NCI-H2107 (cell line): ENCODE measurements at places on chromosomes 16 and 17.

DNA sequence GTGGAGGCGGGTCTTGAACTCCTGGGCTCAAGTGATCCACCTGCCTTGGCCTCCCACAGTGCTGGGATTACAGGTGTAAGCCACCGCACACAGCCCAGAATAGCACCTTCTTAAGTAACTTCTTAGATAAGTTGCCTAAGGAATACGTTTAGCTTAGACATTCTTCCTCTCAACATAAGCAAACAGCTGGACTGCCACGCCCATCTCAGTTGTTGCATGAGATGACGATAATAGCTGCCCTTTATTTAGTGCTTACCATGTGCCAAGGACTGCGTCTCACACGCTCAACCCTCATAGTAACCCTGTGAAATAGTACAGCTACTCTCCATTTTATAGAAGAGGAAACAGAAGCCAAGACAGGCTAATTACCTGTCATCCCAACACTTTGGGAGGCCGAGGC lies 11.8 kb downstream of the HASPIN start:
- no peak for DNase-seq

DNA sequence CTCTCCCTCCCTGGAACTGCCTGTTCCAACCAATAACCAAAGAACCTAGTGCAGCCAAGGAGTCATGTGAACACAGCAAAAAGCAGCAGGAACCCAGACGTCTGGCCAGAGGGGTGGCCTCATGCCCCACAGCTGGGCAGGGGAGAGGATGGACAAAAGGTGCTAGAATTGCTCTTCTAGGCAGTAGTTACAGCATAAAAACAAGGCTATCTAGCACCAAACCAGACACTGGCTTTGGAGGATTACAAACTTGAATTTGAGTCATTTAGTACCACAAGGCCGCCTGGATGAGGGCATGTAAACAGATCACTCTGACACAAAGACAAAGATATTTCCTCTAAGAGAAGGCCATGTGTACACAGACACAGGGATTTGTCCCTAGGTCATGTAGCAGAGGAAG lies 423.3 kb upstream of the MAF start:
- no peak for DNase-seq

DNA sequence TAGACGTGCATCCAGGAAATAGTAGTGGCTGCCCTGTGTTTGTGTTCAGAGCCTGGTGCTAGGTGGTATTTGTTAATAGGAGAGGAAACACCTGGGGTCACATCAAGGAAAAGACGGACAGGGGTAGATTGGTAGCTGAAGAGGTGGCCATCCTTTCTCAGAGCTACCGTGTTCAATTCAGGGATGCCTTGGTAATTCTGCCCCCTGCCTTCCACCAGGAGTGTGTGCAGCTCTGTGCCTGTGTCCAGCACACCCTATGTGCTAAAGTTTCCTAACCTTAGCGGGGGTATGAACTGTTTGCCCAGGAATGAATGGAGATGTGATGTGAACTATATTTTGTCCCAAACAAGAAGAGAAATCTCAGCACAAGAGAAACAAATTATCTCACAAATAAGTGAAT lies 174.1 kb upstream of the MPHOSPH6 start:
- peak; percentile 1 for DNase-seq

GRCh38 chr16:23031508-23032098 lies 117.6 kb downstream of the USP31 start:
- DNase-seq = no peak

DNA sequence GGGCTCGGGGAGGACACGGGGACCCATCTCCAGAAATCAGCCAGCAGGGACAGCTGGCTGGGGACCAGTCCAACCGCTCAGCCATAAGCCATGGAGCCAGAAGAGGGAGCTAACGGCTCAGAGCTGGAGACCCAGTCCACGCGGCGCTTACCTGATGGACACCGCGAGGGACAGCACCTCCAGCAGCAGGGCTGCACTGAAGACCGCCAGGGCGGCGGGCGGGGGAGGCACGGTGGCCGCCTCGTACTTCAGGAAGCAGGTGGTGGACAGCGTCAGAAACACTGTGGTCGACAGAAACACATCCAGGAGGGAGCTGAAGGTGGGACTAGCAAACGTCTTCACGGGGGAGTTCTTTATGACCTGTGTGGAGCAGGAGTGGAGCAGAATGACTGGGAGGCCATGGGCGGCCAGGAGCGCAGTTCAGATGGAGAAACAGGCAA lies 102.6 kb upstream of the CREBBP start:
- peak; percentile 35 for DNase-seq

GRCh38 chr16:13052431-13052830 lies 151.0 kb downstream of the SHISA9 start:
- no peak for DNase-seq

GRCh38 chr17:76720211-76720610 lies 6.2 kb downstream of the JMJD6 start:
- no peak for DNase-seq

GRCh38 chr17:75456417-75457046 lies at the start of gene TMEM94:
TMEM94 (plus strand) TSS chr17:75456635; CDS start chr17:75471906, 15,271 bp downstream.
- DNase-seq = peak; percentile 96

DNA sequence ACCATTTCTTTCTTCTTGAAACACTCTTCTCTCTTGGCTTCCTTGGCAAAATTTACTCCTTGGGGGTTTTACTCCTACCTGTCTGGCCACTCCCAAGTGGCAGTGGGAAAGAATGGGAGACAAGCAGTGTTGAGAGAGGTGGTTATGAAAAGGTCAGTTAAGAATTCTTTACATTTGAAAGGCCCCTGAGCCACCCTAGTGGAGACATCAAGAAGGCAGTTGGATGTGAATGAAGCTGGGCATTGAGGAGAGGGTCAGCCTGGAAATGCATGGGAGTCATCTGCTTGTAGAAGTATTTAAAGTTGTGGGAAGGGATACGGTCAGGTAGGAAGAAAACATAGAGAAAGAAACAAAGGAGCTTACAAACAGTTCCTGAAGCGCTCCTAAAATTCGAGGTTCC lies 42.3 kb upstream of the CCNF start:
- no peak for DNase-seq

- no peak for DNase-seq
Observed at GRCh38 chr16:84943620-84944019, 67.7 kb downstream of the ZDHHC7 start.

GRCh38 chr17:57405491-57406072 lies 149.3 kb downstream of the MSI2 start:
- DNase-seq = no peak

DNA sequence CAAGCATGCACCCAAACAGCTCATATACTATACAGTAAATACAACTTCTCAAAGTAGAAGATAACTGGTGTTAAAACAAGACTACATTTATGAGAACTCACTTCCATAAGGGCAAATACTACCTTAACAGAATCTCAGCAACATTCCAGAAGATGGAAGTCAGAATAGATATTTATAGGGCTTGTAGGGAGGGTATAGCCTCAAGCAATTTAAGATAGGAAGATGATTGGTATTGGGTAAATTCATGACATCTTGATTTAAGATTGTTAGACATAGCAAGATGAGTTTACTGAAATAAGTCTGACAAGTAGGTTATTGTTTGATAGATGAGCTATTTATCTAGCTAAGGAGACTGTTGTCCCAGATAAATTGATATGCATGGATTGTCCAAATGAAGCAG lies 250.2 kb downstream of the CDH13 start:
- no peak for DNase-seq

GRCh38 chr16:73206151-73206707 lies 158.3 kb upstream of the ZFHX3 start:
- DNase-seq = no peak

GRCh38 chr16:90004577-90004976 lies 14.7 kb downstream of the DBNDD1 start:
- DNase-seq = no peak

DNA sequence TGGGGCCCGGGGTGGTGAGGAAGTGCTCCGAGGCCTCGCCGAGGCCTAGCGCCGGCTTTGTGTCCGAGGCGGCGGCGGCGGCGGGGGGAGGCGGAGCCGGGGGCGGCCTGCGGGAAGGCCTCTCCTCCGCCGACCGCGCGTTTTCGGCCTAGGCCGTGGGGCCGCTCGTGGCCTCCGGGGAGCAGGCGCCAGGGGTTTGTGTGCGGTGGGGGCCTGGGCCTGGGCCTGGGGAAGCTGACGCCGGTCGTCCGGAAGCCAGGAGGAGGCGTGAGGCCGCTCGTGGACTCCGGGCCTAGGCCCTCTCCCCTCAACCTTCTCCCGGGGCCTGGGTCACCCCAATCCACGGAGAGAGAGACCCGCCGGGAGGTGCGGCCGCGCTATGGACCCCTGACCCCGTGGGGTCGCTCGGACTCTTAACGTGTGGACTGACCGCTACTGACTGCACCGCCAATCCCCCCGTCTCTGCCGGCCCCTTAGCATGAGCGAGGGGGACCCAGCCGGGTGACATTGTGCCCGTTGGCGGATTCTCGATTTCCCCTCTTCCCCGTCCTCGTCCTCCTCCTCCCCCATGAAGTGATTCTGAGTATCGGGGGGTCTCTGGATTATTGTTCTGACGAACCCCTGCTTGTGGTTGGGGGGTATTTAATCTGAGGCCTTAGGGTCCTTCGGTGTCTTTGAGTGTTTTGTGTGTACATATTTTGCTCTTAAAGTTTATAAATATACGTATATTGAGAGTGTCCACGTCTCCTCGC lies 660 bp downstream of the RBBP6 start:
- no peak for DNase-seq

- DNase-seq = no peak
Observed at GRCh38 chr17:1244606-1245012, 25.6 kb upstream of the BHLHA9 start.

DNA sequence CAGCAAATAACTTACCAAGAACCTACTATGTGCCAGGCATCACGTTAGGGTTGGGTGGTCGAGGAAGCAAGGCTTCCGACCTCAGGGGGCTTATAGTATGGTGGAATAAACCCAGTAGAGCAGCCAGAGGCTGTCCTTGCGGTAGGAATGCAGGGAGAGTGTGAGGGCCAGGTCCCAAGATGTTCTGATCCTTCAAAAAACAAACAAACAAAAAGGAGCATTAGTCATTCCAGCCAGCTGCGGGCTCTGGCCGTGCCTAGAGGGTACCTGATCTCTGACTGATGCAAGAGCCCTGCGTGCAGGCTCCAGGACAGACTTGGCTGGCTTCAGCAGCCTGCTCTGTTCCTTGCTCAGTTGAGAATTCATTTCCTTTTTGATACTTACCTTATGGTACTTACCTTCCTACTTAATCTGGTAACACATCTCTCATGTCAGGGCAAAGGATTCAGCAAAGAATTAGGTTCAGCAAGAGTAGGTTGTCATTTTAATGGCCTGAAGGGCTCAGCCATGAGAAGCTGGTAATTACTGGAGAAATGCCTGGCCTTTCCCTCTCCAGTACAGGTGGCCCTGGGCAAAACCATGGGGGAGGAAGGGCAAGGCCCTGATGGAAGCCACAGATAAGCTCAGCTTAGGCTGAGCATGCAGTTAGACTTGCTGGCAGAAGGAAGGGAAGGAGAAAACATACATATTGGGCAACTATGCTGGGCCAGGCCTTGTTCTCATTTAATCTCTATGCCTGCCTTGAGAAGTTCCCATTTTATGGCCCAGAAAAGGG lies 18.4 kb downstream of the CYB5D2 start:
- DNase-seq = no peak

GRCh38 chr16:84320511-84320910 lies 25.8 kb downstream of the WFDC1 start:
- no peak for DNase-seq

GRCh38 chr17:44780845-44781480 lies 22.2 kb downstream of the ADAM11 start:
- DNase-seq = no peak

DNA sequence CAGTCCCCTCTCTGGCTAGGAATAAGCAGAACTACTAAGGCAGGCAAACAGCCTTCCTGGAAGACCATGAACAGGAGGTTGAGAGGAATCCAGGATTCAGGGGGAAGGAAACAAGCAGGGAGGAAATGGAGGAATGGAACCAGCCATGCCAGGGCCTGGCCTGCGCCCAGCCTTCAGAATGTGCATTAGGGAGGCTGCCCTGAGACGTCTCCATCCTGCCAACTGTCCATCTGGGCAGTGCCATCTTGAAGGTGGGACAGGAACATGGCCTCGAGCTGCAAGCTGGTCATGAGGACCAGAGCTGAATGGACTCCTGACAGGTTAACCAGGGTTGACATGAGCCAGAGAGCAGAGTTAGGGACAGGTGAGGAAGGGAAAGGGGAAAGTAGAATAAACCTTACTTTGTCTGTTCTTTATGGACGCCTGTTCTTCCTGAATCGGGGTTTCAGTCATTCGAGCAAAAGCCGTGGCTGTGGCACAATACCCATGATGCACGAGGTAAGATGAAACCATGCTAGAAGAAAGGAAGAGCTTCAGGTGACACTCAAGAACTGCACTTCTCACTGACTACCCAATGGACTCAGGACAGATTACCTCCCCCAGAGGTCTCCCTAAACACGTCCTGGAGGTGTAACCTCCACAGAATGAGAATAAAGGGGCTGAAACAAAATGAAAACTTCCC lies 12.1 kb upstream of the GFOD2 start:
- DNase-seq = no peak

GRCh38 chr17:41773190-41773588 lies 13.3 kb downstream of the JUP start:
- DNase-seq = no peak

GRCh38 chr17:29376667-29377270 lies 13.4 kb upstream of the TAOK1 start:
- DNase-seq = no peak

GRCh38 chr17:33686171-33686570 lies 393.1 kb upstream of the ASIC2 start:
- DNase-seq = no peak

DNA sequence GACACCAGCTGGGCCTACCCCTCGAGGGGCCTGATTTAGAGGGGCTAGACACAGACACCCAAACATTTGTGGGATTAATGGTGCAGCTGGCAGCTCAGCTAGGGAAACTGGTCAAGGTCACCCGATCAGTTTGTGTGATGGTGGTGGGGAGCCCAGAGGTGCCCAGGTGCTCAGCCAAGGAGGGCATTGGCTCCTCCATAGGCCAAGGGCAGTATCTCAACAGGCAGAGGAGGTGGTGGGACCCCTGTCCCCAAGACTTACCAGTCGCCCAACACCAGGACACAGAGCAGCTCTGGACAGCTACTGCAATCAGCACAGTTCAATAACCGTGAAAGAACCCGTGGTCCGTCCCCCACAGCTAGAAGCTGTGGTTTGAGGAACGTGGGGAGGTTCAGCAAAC lies 120.9 kb downstream of the C16orf78 start:
- DNase-seq = no peak

- no peak for DNase-seq
Observed at GRCh38 chr17:27473190-27473747, 17.0 kb downstream of the KSR1 start.

DNA sequence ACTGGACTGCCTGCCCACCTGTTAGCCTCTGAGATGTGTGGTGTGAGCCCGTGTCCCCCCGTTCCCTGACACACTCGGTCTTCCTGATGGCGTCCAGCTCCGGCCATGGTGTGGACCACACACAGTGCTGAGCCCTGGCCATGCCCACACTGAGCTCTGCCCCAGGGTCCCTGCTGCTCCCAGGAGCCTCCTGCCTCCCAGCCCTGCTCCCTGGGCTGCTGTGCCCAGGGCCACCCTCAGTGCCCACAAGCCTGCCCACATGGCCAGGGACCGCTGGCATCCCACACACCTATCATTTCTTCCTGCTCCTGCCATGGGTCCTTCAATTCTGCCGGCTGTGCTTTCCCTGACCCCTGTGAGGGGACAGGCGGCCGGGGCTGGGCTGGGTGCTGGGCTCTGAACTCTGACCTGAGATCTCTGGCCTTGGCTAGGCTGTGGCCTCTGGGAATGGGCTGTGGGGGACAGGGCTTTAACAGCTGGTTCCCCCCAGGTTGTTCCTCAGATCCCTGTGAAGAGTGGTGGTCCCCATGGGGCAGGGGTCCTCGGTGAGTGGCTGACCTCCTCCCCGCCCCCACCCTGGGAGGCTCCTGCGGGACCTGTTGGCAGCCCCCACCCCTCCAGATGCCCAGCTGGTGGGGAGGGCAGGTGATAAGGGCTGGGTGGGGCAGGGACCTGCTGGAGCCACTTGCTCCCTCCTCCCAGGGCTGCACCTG lies 4.0 kb downstream of the CEMP1 start:
- DNase-seq = no peak
